ENCODE measurements at places on chromosomes 6 and 20. TPM values are rescaled to one million over a fixed set of nuclear protein-coding genes. Genes with fewer than 3 reads are reported as not detected.

DNA sequence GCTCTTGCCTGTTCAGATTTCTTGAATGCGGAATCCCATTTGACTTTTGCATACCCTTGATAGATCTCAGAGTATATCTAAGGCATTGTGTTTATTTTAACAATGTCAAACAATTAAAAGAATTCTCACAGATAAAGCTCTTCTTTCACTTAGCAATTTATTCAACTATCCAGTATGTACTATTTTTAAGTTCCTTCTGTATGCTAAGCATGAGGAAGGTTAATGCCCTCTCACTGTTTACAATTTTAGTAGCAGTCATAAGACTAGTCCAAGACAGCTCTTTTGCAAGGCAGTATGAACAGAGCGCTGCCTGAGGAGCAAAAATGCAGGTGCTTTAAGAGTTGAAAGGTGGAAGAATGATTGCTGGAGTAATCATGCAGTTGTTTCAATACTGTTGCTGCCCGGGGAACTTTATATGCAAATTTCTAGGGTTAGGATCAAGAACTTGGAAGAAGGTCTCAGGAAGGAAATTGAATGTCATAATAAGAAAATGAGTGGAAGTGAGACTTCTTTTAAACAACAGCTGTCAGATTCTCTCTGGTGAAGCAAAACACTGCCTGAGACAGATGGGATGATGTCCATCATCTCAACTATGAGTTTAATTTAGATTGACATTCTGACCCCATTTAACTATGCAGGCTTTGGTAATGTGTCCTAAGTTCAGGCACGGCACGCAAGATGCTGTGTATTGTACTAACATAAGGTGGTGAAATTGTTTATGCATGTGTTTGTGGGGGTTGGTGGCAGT is 1303.5 kb upstream of the CITED2 start:
- DNase-seq, result no peak

DNA sequence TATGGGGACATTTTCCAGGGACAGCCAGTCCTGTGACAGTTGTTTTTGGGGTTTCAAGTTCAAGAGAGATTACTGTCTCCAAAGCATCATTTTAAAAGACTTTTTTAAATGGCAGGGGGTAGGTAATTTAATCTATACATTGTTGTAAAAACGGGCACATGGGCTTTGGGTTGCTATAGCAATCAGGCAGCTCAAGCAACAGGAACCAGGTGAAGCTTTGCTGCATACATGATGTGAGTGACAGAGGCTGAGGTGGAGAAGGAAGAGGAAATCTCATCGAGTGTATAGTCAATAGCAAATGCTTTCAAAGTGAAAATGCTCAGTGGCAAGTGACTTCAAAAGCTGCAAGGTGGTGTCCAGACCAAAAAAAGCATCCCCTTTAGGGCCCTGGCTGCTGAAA is 277.4 kb upstream of the JAG1 start:
- no peak for DNase-seq

DNA sequence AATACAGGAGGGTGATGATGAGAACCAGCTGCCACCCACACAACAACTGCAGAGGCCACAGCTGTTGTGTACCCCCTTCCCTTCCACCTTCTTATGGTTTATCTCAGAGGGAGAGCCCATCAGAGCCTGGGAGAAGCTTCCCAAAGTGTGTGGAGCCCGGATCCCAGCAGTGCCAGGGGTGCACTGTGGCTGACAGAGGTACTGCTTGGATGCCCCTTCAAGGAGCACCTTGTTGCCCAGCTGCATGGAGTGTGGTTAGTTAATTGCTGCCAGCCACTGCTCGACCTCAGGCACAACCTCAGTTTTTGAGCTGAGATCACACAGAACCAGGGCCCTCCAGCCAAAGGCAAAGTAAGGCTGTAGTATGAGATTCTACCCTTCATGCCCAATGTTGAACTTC is 13.0 kb downstream of the PI3 start:
- no peak for DNase-seq

DNA sequence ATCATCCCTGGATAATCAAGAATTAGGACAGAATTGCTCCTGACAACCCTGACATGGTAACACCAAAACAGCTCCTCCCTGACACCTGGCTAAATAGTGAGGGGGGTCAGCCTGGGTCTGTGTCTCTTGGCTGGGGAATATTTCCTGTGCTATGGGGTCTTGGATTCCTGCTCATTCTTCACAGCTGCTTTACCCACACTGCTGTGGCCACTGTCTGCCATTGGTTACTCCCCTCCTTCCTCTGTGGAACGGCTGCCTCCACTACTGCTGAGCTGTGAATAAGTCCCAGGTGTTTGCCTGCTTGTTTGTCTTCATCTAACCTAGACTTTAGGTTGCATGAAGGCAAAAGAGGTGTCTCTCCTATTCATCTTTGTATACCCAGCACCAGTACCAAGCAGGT is 33.9 kb upstream of the TXLNB start:
- no peak for DNase-seq

DNA sequence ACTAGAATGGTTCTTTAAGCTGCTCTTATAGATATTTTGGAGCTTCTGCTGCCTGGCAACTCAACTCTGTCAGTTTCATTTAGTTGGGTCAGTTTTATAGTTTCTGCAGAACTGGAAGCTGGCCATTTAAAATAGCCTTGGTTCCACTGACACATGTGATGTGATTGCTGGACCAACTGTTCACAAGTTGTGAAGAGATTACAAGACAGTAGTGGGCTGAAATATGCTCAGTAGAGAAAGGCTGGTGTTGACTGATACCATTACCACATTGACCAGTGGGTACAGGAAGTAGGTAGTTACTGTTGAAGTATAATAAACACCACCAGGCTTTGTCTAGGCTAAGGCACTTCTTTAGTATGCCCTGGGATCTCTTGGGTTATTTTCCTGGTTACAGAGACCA is 39.0 kb downstream of the BCKDHB start:
- DNase-seq, result no peak

MUCL3 gene
- not detected for total RNA-seq

PLN gene
- total RNA-seq, result 2,753 TPM

ESF1 gene
- total RNA-seq, result 13.7 TPM

ID4 gene
- 3.0 TPM for total RNA-seq

EDN1 gene
- total RNA-seq, result 2.7 TPM

MATN4 gene
- total RNA-seq, result not detected

CRISP3 gene
- not detected for total RNA-seq

EYA2 gene
- total RNA-seq, result 1.4 TPM

Measured in left ventricle myocardium superior (tissue), 1 donor.